ENCODE measurements at places on chromosomes 16 and 17.

- DNase-seq = no peak
These were observed 573 bp downstream of the CTDNEP1 start for GRCh38 chr17:7250695-7251627.

- no peak for DNase-seq
These were observed 173.5 kb downstream of the BCAS3 start for GRCh38 chr17:60851181-60851580.

- no peak for DNase-seq
These were observed 6.3 kb downstream of the TERF2IP start for GRCh38 chr16:75653922-75654321.

DNA sequence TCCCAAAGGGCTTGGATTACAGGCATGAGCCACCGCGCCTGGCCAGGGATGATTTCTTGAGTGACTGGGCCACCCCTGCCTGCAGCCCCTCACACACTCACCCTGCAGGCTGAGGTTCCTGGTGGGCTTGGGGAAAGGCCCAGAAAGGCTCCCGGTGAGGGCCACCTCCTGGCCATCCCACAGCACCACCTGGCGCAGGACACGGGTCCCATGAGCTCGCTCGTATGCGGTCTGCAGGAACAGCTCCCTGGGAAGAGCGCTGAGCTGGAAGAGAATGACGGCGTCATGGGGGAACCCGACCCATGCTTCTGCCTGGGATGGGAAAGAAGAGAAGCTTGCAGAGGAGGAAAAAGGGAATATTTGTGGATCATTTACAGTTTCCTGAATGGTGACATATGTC lies 59.3 kb downstream of the RMI2 start:
- DNase-seq = no peak

DNA sequence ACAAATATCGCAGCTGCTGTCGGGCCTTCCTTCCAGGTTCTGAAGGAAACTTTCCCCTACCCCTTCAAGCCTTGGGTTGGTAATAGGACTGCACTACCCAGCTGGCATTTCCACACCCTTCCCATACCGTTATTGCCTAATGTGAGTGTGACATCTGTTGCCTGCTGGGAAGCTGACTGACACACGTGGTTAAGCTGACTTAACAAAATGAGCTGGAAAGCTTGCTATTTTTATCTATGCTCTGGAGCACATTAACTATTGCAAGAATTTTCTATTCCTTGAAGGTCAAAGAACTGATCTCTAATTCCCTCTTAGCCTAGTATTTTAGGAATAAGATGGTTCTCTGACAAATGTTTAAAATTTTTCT lies 79.5 kb downstream of the PMP22 start:
- DNase-seq = peak; percentile 38

- no peak for DNase-seq
These were observed 99.7 kb downstream of the CYTH1 start for GRCh38 chr17:78682363-78682762.

DNA sequence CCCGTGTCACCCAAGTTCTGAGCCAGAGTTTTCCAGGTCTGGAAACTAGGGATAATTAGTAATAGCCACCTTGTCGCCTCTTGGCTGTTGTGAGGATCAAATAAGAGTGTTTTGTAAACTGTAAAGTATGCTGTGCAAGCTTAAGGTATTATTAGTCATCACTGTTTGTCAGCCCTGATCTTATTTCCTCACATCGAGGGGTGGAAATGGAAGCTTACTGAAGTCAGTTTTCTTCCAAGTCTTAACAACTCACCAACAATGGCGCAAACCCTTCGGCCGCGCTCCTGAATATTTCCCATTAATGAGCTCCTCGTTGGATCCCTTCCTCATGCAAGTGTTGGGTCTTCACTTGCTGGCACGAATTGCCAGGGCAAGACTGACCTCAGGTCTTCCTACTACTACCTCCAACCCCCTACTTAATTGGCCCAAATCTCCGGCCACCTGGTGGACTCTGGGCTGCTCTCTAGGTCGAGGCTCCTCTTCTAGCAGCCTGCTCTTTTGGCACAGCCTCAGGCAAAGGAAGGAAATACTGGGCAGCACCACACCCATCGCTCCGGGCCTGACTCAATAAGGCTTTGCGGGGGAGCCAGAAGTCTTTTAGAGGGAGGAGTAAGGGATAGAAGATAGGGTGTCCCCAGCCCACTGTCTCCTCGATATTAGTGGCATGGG lies 885 bp upstream of the SLC35B1 start:
- DNase-seq = no peak

DNA sequence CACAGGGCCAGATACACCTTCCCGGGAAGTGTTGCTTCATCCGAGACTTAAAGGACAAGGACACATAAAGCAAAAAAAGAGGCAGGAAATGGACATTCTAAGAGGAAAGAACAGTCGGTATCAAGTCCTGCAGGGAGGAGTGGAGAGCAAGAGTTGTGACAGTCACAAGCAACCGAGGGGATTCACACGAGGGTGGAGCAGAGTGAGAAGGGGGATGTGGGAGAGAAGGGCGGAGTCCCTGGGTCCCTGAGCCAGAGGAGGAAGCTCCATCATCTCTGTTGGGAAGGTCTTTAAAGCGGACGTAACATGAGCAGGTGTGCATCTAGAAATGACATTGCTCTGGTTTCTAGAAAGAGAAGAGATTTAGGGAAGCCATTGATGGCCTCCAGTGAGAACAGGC lies 47.1 kb downstream of the AIPL1 start:
- no peak for DNase-seq

DNA sequence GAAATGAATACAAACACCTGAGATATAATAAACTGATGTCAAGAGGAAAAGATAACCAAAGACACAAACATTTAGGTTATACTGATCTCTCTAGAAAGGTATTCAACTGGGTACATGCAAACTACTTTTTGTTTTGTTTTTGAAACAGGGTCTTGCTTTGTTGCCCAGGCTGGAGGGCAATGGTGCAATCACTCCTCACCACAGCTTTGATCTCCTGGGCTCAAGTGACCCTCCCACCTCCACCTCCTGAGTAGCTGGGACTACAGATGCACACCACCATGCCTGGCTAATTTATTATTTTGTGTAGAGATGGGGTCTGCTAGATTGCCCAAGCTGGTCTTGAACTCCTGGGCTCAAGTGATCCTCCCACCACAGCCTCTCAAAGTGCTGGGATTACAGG lies 38.1 kb downstream of the TEKT5 start:
- DNase-seq = no peak

- DNase-seq = no peak
These were observed 1.3 kb upstream of the HELZ start for GRCh38 chr17:67246403-67246652.

GRCh38 chr16:24896439-24896838 lies 50.7 kb downstream of the SLC5A11 start:
- DNase-seq = no peak

- DNase-seq = peak; percentile 35
These were observed 6.2 kb upstream of the EVI2A start for GRCh38 chr17:31327534-31328159.

- DNase-seq = no peak
These were observed 80.0 kb downstream of the CPPED1 start for GRCh38 chr16:12723681-12724080.

DNA sequence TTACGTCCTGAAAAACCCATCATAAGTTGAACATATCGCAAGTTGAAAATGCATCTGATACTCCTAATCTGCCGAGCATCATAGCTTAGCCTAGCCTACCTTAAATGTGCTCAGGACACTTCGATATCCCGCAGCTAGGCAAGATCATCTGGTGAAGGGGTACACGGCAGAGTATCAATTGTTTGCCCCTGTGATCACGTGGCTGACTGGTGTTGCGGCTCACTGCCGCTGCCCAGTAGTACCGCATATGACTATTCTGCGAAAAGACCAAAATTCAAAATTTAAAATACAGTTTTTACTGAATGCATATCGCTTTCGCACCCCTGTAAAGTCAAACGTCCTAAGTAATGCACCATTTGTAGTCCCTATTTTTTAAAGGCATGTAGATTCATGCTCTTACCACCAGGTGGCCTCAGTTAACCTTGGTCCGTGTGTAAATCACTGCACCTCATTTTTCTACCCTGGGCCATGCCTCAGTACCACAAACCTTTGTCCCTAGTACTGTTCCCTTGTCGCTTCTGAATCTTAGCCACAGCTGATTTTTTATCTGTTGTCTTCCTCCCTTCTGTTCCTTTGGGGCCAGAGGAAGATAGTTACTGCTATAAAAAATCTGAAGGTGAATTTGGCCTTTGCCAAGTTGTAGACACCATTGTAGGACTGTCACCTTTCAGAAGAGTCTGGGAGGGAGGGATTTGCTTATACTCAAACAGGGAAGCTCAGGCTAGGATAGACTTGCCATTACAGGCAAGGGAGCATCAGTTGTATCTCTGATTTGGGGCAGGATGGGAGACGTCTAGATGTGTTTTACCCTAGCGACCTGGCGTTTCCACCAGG lies 34.4 kb downstream of the WWP2 start:
- peak; percentile 45 for DNase-seq

GRCh38 chr17:10172241-10172741 lies 26.1 kb downstream of the GAS7 start:
- DNase-seq = no peak

DNA sequence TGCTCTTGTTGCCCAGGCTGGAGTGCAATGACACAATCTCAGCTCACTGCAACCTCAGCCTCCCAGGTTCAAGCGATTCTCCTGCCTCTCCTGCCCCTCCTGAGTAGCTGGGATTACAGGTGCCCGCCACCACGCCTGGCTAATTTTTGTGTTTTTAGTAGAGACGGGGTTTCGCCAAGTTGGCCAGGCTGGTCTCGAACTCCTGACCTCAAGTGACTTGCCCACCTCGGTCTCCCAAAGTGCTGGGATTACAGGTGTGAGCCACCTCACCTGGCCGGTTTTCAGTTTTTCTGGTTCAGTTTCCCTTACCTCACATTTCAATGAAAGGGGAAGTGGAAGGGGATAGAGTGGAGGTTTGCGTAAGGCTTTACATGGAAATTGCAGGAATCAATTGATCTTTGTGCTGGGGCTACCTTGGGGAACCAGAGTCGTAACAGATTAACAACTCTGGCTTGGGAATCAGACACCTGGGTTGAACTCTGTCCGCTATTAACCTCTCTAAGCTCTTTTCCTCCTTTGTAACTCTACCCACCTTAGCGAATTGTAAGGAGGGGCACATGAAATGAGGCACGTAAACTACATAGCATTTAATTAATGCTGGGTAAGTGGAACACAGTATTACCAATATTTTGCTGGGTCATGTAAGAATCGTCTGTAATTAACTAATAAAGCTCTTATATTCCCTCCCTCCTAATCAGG lies 3.2 kb downstream of the MPV17L start:
- DNase-seq = no peak

DNA sequence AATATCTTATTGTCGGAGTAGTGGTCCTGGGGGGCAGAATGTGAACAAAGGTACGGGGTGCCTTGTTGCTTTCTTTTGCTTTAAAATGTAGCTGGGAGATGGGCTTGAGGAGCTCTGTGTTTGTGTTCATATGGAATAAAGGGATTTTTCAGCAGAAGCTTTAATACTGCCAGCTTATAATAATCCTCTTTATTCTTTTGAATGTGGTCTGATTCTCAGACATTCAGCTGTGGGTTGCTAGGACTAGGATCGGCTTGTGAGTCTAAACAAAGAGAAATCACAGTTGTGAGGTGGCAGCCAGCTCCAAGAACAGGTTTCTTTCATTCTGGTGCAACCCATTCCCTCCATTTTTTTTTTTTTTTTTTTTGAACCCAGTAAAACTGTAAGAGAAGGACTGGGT lies 7.2 kb downstream of the MRPL58 start:
- DNase-seq = no peak

DNA sequence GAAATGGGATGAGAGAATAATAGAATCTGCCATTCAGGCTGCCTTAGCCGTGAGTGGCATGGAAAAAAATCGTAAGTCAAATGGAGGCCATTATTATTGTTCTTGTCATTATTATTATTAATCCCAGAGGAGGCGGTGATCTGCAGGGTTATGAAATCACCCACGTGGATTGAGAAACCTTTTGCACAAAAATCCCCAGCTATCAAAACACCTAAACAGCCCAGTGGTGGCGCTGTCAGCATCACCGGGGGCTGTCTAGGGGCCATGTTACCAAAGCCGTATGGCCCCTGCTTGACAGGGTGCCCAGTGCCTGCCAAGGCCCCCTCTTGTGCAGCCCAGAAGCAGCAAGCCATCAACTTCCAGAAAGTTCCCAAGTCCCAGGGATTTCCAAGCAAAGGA lies 25.2 kb downstream of the CNGB1 start:
- no peak for DNase-seq

GRCh38 chr16:54201200-54201599 lies 85.4 kb downstream of the IRX3 start:
- DNase-seq = no peak

- DNase-seq = no peak
These were observed 49.8 kb downstream of the TANC2 start for GRCh38 chr17:63015824-63016223.

- no peak for DNase-seq
These were observed 28.5 kb downstream of the CYTH1 start for GRCh38 chr17:78753316-78754250.

- DNase-seq = no peak
These were observed 212.5 kb upstream of the CPHXL start for GRCh38 chr16:75938818-75939217.

GRCh38 chr16:67548265-67549126 lies 13.8 kb upstream of the CTCF start:
- DNase-seq = no peak

DNA sequence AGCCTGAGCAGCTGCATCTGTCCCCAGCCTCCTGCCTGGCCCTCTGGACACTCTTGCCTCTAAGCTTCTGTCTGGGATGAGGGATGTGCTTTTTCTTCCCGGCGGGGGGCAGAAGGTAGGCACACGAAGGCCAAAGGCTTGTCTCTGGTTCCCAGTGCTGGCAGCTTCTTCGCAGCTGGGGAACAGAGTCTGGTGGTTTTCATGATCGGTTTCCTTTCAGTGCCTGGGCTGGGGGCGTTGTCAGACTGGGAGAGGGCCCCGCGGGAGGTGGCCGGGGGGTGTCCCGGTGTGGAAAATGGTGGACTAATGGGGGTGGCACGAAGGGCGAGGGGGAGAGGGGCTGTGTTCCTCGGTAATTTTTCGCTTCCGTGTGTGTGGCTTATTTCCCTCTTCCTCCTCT lies 988 bp downstream of the RAP1GAP2 start:
- no peak for DNase-seq

- no peak for DNase-seq
These were observed 1572.3 kb downstream of the CDH8 start for GRCh38 chr16:60463986-60464385.

GRCh38 chr17:27504188-27504995 lies 48.1 kb downstream of the KSR1 start:
- DNase-seq = no peak

- no peak for DNase-seq
These were observed 25.0 kb downstream of the RMI2 start for GRCh38 chr16:11370084-11370931.

- DNase-seq = no peak
These were observed 55.1 kb upstream of the EMP2 start for GRCh38 chr16:10635365-10636021.

- no peak for DNase-seq
These were observed 1.6 kb upstream of the LRRC75A start for GRCh38 chr17:16493531-16494046.

DNA sequence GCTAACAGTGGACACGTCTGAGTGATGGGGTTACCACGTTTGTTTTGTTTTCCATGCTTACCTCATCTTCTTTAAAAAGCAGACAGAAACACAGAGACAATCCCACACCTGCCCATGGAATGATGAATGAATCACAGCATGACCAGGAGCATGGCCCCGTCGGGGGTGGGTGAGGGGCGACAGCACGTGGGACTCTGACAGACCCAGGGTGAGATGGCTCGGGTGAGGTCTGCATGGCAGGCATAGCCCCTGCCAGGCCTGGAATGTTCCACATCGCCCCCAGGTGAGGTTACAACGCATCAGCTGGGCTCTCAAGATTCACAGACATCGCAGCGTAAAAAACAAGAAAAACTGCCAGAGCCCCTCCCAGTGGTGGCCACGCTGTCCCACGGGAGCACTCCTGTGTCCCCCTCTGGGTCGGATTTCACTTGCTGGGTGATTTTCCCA lies 18.1 kb downstream of the SLC7A5 start:
- no peak for DNase-seq
